NCI-H2081 treated with DMSO at 0.1 percent for 48 hours (cell line): ENCODE measurements at places on chromosomes 1 and 21.

DNA sequence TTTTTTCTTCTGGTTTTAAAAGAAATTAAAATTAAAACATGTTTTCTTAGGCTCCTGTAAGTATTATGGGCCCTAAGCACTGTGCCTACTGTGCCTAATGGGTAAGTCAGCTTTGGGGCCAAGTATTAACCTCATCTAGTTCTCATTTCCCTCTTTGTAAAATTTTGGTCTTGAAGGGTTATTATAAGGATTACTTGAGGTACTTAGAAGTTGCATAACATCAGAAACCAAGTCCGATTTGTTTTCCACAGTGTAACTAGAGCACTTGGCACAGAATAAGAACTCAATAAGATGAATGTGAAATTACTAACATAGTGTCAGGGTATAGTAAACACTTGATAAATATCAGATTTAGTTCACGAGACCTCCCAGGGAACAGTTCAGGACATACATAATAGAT, 16.4 kb upstream of the OSBPL9 start:
- DNase-seq: no peak

DNA sequence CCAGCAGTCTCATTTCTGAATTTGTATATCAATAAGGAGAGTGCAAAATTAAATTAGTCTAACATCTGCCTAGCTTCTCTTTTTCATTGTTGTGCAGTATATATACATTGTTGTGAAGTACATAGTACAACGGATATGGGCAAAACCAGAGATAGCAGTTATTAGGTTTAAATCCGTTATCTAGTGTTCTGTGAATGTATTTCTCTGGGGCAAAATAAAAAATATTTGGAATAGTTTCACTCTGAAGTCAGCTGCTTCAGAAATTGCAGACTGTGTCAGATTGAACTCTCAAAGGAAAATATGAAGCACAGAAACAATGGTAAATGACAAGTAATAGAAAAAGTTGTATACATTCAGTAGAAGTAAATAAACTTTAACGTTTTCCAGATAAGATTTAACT, 836.5 kb upstream of the CXADR start:
- no peak for DNase-seq

- DNase-seq: no peak
Measured at GRCh38 chr1:89347296-89347695, 16.6 kb upstream of the GBP6 start.

DNA sequence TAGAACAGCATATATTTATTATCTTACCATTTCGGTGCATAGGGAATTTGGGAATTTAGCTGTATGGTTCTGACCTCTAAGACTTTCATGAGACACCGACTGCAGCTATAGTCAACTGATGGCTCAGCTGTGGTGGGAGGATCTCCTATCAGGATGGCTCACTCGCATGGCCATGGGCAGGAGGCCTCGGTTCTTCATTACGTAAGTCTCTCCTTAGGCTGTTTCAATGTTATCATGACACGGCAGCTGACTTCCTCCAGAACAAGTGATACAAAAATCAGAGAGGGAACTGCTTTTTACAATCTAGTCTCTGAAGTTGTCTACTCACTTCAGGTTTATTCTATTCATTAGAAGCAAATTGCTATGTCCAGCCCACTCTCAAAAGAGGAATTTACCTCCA, 13.3 kb upstream of the CAPN8 start:
- no peak for DNase-seq

DNA sequence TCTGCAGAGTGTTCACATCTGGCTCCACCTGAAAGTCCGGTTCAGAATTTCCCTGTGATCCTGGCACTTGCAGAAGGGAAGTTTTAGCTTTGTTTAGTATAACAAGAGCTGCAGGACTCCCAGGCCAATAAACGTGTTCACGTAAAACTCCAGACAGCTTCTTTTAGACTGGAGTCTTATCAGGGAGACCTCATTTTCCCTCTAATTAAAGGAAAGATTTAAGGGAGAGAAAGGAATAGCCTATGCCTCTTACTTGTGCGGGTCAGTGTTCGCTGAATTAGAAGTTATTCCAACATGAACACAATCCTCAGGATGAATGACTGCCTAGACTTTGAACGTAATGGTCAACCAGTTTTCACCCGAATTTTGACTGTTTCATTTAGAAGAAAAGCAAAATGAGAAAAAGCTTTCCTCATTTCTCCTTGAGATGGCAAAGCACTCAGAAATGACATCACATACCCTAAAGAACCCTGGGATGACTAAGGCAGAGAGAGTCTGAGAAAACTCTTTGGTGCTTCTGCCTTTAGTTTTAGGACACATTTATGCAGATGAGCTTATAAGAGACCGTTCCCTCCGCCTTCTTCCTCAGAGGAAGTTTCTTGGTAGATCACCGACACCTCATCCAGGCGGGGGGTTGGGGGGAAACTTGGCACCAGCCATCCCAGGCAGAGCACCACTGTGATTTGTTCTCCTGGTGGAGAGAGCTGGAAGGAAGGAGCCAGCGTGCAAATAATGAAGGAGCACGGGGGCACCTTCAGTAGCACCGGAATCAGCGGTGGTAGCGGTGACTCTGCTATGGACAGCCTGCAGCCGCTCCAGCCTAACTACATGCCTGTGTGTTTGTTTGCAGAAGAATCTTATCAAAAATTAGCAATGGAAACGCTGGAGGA, 202.1 kb upstream of the SGIP1 start:
- DNase-seq: no peak

GRCh38 chr1:182174513-182174855, 113.0 kb upstream of the ZNF648 start:
- DNase-seq: no peak

- no peak for DNase-seq
Measured at GRCh38 chr21:32306021-32306780, 7.5 kb downstream of the MRAP start.

- no peak for DNase-seq
Measured at GRCh38 chr1:25698252-25698651, 81.7 kb downstream of the MAN1C1 start.

DNA sequence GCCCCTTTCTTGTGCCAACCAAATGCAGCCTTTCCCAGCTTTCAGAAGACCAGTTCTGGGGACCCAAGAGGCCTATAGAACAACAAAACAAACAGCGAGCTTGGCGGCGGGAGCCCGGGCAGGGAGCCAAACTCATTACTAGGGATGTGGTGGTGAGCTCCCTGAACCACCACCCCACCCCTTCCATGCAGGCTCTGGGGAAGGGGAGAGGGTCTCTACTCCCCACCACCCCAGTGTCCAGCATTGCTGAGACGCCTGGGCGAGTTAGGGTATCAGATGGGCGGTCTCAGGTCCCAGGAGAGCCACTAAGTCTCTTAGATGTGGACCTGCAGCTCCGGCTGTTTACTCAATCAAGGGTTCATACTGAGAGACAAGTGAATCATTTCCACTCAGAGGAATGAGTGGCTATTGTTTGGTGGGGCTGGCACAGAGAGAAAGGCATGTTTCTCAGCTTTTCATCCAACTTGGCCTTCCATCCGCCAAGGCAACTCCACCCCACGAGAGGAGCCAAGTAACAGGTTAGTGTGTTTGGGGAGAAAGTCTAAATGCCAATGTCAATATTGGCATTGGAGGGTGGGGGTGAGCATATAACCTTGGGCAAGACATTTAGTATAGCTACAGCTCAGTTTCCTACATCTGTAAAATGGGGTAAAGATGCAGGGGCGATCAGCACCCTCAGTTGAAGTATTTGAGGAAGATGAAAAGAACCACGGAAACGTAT, 40.9 kb downstream of the PLXNA2 start:
- peak; percentile 73 for DNase-seq

GRCh38 chr1:68230484-68230802, 1.9 kb downstream of the WLS start:
- no peak for DNase-seq

GRCh38 chr21:42642219-42642745, 11.1 kb upstream of the PDE9A start:
- no peak for DNase-seq

DNA sequence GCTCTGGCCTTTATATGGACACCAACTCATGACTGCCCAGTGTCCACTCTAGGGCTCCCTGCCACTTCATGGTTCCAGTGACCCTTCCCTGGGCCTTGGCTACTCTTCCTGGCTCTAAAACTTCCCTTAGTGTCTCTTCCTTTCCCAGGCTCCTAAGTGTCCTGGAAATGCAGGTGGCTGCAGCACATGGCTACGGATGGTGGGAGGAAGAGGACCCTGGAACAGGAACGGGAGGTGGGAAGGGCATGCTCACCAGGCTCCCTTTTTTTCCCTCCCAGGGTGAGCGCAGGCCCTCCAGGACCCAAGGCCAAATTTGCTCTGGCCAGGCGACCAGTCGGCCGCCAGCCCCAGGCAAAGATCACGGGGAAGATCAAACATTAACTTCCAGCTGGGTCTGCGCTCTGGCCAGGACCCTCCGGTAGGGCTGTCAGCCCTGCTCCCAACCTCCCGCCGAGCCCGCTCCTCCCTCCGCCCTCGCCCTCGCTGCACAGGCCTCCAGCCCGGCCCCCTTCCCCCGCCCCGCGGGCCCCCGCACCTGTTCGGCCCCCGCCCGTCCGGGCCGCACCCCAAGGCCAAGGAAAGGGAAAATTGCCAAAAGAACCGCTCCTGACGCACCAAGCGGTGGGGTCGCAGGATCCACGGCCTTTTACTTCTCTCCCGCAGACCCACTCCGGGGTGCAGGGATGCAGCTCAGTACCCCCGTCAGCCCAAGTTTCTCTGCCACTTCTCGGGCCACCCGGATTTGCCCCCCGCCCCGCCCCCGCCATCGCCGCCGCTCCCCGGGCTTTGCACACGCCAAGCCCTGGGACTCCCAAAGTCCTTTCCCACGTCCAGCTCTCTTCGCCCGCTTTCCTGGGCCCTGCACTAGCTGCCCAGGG, 894 bp downstream of the TCEA3 start:
- no peak for DNase-seq

DNA sequence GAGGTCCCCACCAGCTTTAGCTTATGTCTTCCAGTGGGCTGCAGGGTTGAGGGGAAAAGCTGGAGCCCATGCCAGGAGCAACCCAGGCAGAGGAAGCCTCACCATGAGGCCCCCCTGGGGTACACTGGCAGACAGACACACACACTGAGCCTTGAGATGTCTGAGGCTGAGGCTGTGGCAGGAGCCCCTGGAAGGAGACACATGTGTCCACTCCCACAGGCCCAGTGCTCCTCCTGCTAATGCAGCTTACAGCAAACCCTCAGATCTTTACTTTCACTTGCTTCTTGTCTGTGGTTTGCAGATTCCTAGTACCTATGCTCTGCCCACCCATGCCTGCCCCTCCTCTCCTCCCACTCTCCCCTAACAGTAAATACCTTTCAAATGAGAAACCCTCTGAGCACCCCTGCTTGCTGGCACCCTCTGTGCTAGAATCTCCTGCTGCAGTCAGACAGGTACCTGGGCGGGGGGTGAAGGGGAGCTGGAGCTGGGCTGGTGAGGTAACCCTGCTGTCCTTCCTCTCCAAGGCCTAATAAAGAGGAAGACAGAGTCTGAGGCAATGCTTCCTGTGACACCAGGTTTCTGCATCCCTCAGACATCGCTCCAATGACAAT, 63.4 kb upstream of the NEK2 start:
- no peak for DNase-seq

- DNase-seq: no peak
Measured at GRCh38 chr21:34730756-34731445, 62.1 kb downstream of the CLIC6 start.

GRCh38 chr1:204643503-204643902, 42.0 kb downstream of the LRRN2 start:
- no peak for DNase-seq

DNA sequence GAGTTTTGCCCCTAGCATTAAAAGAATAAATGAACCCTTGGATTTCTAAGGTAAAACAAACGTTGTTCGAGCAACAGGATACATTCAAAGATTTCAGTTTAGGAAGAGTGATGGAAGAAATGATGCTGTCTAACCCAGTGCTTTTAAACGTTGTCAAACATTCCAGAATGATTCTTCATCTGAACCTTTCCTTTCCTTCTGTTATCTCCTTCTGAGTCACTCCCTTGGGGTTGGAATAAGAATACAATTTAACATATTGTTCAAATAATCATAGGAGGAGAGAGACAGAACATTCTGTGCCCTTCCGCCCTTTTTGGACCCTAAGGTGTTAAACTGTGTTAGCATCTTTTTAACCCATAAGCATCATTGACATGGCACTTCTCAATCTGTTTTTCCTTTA, 61.1 kb upstream of the RCOR3 start:
- no peak for DNase-seq

DNA sequence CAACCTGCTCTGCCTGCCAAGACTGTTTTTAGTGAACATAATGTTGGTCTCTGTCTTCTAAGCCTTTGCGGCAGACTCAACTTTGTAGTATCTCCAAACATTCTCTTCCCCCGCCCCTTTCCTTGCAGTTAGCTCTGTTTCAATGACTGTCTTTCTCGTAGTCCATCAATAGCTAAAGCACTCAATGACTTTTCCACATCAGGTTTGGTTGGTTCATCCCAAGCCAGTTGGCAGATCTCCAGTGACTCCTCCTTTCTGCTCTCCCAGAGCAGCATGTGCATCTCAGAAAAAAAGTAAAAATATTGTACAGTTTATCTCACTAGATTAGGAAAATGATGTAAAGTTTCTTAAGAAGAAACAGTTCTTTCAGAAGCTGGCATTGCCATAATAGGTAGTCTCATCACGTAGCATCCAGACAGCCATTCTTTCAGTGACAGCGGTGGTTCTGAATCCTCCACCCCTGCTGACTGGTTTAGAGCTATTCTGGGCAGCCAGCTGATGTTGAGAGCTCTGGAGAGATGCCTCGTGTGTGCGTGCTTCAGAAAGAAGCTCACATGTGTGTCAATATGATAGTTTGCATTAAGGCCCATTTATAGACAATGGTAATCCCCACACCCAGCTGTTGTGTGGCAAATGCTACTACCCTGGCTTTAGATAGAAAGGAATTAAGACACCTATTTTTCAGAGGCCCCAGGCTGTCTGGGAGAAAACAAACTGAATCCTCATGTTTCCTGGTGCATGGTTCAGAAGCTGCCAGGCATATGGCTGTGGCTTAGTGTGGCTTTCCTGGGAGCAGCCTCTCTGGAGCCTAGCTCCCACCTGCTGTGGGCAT, 53.2 kb downstream of the CNN3 start:
- peak; percentile 24 for DNase-seq

DNA sequence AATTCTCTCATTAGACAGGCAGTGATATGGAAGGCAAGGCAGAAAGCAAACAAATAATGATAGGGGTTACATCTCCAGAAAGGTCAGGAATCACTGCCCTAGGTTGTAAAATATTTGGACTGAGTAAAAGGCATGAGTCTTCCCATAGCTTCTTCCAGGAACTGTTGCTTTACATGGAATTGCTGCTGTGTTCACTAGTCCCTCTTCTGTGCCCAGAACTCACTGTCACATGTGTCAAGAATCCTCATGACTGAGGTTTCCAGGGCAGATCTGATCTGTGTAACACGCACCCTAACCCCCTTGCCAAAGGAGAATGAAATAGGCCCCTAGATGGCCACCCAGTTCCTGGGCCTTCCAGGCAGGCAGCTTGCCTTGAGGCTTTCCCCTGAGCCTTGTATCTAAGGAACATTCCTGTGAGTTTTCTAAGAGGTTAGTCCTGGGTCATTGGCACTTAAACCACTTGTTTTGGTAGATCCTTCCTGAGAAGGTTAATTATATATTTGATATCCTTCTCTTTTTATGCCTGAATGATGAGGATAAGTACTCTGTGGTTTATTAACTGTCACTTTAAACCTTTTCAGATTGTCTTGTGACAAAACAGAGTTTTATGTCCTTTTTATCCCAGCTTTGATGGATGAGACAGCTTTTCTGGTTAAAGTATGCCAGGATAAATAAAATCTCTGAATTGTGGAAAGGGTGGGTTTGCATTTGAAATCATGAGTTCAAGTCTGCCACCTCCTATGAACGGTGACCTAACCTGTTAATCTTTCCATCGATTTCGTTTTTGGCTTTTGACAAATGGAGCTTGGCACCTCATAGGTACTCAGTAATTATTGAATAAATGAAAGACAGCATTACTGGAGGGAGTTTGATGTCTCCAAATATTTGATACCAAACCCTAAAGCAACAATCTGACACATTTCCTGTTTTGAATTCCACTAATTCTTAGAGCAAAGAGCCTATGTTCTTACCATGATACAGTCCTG, 163.3 kb downstream of the DHRS3 start:
- no peak for DNase-seq
